ENCODE measurements at places on chromosomes 11 and 22. TPM values are rescaled to one million over a fixed set of nuclear protein-coding genes. Genes with fewer than 3 reads are reported as not detected.

OR4C16 gene
- total RNA-seq = not detected

MRGPRF gene
- total RNA-seq = not detected

SLC22A9 gene
- total RNA-seq = not detected

SYT7 gene
- total RNA-seq = not detected

TRIM49 gene
- not detected for total RNA-seq

CECR2 gene
- total RNA-seq = 0.77 TPM

ACTN3 gene
- total RNA-seq = not detected

HEPN1 gene
- not detected for total RNA-seq

DNA sequence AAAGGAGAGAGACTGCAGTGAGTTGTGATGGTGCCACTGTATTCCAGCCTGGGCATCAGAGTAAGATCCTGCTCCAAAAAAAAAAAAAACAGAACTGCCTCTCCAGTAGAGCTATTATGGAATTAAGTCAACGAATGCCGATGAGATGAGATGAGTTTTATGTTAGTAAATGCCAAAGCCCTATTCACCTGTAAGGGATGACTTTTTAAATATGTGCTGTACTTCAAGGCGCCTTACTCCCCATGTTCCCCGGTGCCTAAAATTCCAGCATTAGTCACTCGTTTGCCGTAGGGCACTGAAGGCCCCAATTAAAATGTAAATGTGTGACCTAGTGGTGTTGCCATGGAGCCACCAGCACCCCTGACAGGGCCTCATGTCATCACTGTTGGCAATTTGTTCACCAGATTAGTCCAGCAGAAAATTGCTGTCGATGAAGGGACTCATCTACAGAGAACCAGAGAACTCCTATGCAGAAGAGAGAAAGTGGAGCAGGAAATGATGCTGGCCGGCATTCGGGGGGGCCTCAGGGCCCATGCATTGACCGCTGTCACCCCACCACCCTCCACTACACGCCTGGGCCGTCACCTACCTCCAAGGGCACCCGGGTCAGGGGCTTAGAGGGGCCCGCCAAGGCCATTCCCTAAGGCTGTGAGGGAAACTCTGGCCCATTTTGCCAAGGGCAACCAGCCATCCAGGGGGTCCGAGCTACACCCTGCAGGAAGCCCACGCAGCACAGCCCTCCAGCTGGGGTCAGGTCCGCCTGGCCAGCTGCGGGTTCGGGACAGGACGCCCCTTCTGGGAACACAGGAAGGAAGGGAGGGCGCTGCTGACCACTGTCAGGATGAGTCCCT is 17.8 kb downstream of the LIF start:
- no peak overlapping the region for H3K4me3 ChIP-seq
- no peak for DNase-seq
- H3K27me3 ChIP-seq = no peaks in the 10 kb centered on the region
- H3K27ac ChIP-seq = no peak overlapping the region
- no peaks in the 10 kb centered on the region for H3K36me3 ChIP-seq
- peaks cover 26% of the 10 kb centered on the region for H3K4me1 ChIP-seq

GRCh38 chr11:61049063-61049377 is 53.3 kb upstream of the CD5 start:
- peaks cover 72% of the 10 kb centered on the region for H3K4me1 ChIP-seq
- no peaks in the 10 kb centered on the region for H3K27me3 ChIP-seq
- no peak for DNase-seq
- peaks cover 32% of the 10 kb centered on the region for H3K36me3 ChIP-seq
- H3K4me3 ChIP-seq = peak overlapping the region; percentile 60
- H3K27ac ChIP-seq = peak overlapping the region; percentile 30

GRCh38 chr11:119065369-119065768 is 2.2 kb upstream of the VPS11 start:
- H3K27ac ChIP-seq = peak overlapping the region; percentile 20
- peak; percentile 55 for DNase-seq
- H3K4me3 ChIP-seq = peak overlapping the region; percentile 65
- H3K4me1 ChIP-seq = peaks cover 43% of the 10 kb centered on the region

DNA sequence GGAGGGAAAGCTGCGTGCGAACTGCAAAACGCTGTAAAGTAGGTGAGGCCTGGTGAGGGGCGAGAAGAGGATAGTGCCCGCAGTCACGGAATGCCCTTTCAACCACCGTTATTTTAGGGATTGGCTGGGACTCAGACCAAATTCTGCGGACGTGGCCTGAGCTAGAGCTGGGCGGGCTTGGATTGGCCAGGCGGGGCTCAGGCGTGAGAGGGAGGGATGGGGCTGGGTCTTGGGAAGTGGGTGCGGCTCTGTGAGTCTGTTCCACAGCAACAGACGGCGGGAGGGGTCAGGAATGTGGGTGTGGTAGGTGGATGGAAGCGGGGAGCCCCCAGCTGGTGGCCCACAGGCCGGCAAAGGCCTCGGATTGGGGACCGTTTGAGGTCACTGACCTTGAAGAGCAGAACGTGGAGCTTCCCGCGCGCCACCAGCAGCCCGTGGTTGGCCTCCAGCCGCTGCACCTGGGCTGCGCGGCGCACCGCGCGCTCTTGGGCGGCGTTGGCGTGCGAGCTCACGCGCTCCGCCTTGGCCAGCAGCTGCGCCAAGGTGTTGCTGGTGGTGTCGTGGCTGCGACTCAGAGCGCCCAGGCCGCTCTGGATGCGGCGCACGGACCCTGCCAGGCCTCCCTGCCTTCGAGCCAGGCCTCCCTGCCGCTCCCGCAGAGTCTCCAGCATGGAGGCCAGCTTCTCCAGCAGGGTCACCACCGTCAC is 444 bp downstream of the CAVIN3 start:
- peak; percentile 47 for DNase-seq
- H3K4me1 ChIP-seq = peaks cover 40% of the 10 kb centered on the region
- H3K36me3 ChIP-seq = peaks cover 2% of the 10 kb centered on the region
- no peak overlapping the region for H3K27ac ChIP-seq

GRCh38 chr11:12069066-12069676 is 41.2 kb upstream of the MICAL2 start:
- no peak for DNase-seq
- peaks cover 5% of the 10 kb centered on the region for H3K4me1 ChIP-seq
- no peaks in the 10 kb centered on the region for H3K36me3 ChIP-seq
- peaks cover 19% of the 10 kb centered on the region for H3K27me3 ChIP-seq
- H3K27ac ChIP-seq = no peak overlapping the region
- no peak overlapping the region for H3K4me3 ChIP-seq

DNA sequence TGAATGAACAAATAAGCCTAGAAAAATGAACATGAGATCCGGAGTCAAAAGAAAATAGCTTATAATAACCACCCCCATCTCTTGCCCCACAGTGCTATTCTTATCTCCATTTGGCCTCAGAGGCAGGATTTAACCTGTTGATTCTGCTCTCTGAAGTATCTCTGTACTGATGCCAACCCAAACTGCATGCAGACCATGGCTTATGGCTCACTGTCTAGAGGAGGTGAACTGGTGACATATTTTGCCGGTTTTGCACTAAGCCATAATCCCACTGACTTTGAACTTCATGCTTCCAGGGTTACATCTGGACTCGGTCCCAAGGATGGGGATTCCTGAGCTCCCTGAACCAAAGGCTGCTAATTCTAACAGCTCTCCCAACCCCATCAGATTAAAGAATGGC is 397.1 kb downstream of the TENM4 start:
- no peak overlapping the region for H3K4me3 ChIP-seq
- H3K27me3 ChIP-seq = peaks cover 14% of the 10 kb centered on the region
- no peak overlapping the region for H3K27ac ChIP-seq
- no peak for DNase-seq
- no peaks in the 10 kb centered on the region for H3K36me3 ChIP-seq

- no peaks in the 10 kb centered on the region for H3K27me3 ChIP-seq
- peaks cover 2% of the 10 kb centered on the region for H3K36me3 ChIP-seq
- H3K4me1 ChIP-seq = no peaks in the 10 kb centered on the region
- H3K27ac ChIP-seq = no peak overlapping the region
- DNase-seq = no peak
These were observed 601.7 kb upstream of the ANO3 start for GRCh38 chr11:25730230-25730629.

DNA sequence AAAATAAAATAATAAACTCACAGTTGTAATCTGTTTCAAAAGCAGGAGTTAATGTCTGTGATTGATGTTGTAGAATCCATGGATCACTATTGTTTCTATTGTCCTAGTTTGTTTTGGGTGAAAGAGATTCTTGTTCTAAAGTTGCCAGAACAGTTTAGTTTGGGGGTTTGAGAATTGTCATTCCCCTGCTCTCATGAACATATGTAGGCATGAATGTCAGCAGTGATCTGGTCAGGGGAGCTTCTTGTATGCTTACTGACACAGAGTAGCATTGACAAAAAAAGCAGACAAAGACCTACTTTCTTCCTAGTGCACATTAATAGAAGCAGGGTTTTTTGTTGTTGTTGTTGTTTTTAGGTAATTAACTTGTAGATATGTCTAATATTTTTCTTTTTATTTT is 38.6 kb downstream of the ARHGAP1 start:
- no peak overlapping the region for H3K27ac ChIP-seq
- DNase-seq = no peak
- no peak overlapping the region for H3K4me3 ChIP-seq
- H3K27me3 ChIP-seq = no peaks in the 10 kb centered on the region

GRCh38 chr11:19912958-19913892 is 200.6 kb downstream of the NAV2 start:
- H3K4me1 ChIP-seq = no peaks in the 10 kb centered on the region
- no peak overlapping the region for H3K27ac ChIP-seq
- H3K27me3 ChIP-seq = no peaks in the 10 kb centered on the region
- no peaks in the 10 kb centered on the region for H3K36me3 ChIP-seq
- DNase-seq = no peak
- H3K4me3 ChIP-seq = no peak overlapping the region

DNA sequence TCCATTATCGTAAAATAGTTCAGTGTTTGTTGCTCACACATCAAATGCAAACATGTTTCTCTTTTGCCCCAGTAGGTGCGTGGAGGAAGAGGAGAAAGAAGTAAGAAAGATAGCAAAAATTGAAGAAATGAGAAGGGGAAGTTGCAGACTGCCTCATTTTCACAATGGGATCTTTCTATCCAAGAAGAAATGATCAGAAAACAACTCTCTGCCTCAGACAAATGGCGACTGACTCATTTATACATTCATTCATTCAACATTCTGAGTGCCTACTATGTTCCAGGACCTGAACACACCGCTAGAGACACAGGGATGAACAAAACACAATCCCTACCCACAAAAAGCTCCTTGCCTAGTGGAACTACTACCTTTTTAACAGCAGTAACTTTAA is 367 bp downstream of the HPS5 start:
- H3K27ac ChIP-seq = peak overlapping the region; percentile 95
- no peak for DNase-seq
- peaks cover 57% of the 10 kb centered on the region for H3K4me1 ChIP-seq
- peak overlapping the region; percentile 98 for H3K4me3 ChIP-seq
- H3K36me3 ChIP-seq = peaks cover 3% of the 10 kb centered on the region

GRCh38 chr11:62879235-62879978 is 1.3 kb upstream of the SLC3A2 start:
- no peaks in the 10 kb centered on the region for H3K27me3 ChIP-seq
- peak overlapping the region; percentile 99 for H3K27ac ChIP-seq
- peak overlapping the region; percentile 99 for H3K4me3 ChIP-seq
- H3K4me1 ChIP-seq = peaks cover 34% of the 10 kb centered on the region
- H3K36me3 ChIP-seq = peaks cover 27% of the 10 kb centered on the region

- no peaks in the 10 kb centered on the region for H3K27me3 ChIP-seq
- peaks cover 6% of the 10 kb centered on the region for H3K36me3 ChIP-seq
- no peak overlapping the region for H3K4me3 ChIP-seq
- H3K27ac ChIP-seq = peak overlapping the region; percentile 27
These were observed 10.5 kb downstream of the RPL27A start for GRCh38 chr11:8693010-8693551.

GRCh38 chr22:18059094-18059417 is 18.7 kb upstream of the PEX26 start:
- DNase-seq = no peak
- H3K36me3 ChIP-seq = no peaks in the 10 kb centered on the region
- no peaks in the 10 kb centered on the region for H3K27me3 ChIP-seq
- no peaks in the 10 kb centered on the region for H3K4me1 ChIP-seq

DNA sequence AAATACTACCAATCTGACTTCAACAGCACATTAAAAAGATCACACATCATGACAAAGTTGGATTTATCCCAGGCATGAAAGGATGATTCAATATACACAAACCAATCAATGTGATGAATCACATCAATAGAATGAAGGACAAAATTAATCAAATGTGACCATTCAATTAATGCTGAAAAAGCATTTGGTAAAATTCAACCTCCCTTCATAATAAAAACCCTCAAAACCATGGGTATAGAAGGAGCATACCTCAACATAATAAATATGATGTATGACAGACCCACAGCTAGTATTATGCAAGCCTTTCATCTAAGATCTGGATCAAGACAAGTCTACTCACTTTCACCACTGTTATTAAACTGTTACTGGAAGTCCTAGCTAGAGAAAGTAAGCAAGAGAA is 921.7 kb upstream of the RAG2 start:
- no peak for DNase-seq
- no peaks in the 10 kb centered on the region for H3K4me1 ChIP-seq
- no peaks in the 10 kb centered on the region for H3K36me3 ChIP-seq
- no peaks in the 10 kb centered on the region for H3K27me3 ChIP-seq

DNA sequence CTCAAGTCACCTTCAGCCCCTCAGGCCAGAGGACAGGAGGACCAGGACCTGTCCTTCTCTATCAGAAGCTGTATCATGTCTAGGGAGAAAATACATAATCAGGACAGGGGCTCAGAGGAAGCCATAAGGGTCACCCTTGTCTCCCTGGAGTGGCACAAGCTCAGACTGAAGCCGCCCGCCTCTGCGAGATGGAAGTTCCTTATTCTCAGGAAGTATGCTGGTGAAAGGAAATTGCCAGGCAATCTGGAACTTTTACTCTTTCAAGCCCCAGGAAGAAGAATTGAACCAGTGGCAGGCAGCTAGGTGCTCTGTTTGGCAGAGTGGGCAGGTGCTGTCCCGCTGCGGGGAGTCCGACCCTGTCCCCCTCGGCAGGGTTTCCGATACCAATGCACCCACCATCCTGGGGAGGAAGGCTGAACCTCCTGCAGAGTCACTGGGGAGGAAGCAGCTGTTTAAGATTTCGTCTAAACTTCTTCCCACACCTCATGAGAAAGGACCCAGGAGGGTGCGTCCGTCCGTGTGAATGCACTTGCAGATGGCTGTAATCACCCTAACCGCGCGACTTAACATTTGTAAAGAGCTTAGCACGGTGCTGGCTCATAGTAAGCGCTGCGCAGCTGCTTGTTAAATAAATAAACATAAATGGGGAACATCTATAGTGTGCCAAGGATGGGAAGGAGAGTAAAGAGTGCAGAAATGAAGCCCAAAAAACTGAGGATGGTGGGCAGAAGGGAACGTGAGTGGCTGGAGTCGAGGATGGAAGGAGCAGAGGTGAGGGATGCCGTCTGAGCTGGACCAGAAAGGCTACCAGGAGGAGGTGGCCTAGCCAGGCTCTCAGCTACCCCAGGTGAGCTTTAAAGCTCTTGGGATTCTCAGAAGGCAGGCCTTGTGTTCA is 5.0 kb upstream of the ANO1 start:
- H3K4me3 ChIP-seq = no peak overlapping the region
- H3K4me1 ChIP-seq = peaks cover 13% of the 10 kb centered on the region
- H3K27ac ChIP-seq = no peak overlapping the region
- DNase-seq = no peak
- no peaks in the 10 kb centered on the region for H3K36me3 ChIP-seq

DNA sequence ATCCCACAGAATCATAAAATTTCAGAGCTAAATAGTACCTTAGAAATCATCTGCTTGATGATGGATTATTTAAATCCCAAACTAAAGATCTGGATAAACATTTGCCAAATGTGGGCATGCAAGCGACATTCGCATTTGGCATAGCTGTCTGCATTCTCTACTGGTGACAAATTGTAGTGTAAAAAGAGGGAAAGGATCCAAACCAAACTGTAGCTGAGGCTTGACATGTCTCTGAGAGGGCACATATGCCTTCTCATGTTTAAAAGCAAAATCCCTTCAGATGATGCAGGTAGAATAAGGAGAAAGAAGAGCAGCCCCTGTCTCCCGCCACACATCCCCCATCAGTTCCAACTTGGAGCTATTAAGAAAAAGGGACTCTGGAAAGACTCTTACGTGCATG is 257.5 kb upstream of the MTNR1B start:
- no peak overlapping the region for H3K4me3 ChIP-seq
- no peaks in the 10 kb centered on the region for H3K36me3 ChIP-seq
- no peaks in the 10 kb centered on the region for H3K27me3 ChIP-seq
- DNase-seq = no peak
